NCI-H460 (cell line): ENCODE measurements at places on chromosomes 4 and X.

- DNase-seq, result no peak
These were observed 91.4 kb downstream of the CLNK start for GRCh38 chr4:10593130-10593529.

DNA sequence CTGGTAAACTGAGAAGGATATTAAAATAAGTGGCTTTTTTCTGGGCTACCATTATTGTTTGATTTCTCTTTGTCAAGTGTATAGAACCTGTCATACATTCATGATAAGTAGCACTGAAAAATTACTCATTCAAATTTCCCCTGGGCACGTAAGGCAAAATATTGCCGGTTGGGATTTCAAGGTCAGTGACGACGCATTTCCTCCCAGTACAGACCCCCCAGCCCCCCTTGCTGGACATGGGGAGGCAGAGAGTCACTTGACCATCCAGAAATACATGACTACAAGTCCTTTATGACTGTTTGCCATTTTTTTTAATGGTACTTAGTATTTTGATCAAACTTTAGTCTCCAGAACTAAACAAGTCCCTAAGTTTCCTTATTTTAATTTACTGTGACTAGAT lies 6.8 kb upstream of the MND1 start:
- DNase-seq, result no peak

GRCh38 chrX:10156199-10157031 lies at the start of gene CLCN4:
Gene CLCN4, plus strand, starts transcription at chrX:10156975. Its CDS starts 28,058 bp downstream, at chrX:10185033.
- peak; percentile 33 for DNase-seq

DNA sequence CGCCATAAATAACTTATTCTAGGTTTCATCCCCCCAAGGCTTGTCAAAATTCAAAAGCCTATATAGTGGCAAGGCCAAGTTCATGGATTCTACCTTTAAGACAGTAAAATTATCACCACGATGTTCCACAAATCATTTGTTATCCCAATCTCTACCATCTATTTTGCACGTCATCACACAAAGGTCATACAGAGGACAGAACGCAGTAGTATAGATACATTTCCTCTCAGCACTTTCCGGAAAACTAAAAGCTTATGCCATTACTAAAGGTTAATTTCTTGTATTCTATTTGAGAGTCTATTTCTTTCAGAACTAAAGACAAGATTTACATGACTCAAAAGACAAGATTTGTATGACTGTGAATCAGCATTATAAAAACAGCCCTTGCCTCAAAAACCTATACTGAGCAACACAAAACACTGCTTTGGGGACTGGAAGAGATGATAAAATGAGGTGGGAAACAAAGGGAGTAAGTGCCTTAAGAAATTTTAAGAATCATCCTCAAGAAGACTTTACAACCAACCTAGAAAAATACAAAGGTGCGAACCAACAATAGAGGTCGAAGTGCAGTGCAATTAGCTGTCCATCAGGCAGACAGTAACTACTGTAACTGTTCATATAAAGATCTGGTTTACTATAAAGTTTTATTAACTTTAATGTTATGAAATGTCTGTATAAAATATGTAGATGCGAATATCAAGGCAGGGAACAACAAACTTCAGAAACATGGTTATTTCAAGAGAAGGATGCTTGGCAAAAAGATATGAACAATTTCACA lies 7.6 kb downstream of the UBE2D3 start:
- no peak for DNase-seq

DNA sequence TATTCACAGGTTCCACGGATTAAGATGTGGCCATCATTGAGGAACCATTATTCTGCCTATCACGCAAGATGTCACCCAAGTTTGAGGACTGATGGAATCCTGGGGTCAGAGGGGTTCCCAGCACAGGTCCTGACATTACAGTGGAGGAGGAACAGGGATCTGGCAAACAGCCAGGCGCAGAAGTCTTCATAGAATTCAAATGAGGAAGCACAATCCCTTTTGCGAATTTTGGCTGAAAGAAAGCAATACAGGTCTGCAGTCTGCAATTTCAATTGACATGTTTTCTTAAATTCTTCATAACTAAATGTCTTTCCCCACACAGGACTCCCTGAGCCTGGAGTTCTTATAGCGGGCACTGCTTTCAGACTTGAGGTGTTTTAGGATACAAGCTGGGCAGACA lies 14.5 kb downstream of the DOCK11 start:
- no peak for DNase-seq

- DNase-seq, result no peak
These were observed 22.5 kb downstream of the HNRNPH2 start for GRCh38 chrX:101430457-101431078.

GRCh38 chr4:88619971-88620370 lies 27.7 kb downstream of the HERC3 start:
- no peak for DNase-seq

DNA sequence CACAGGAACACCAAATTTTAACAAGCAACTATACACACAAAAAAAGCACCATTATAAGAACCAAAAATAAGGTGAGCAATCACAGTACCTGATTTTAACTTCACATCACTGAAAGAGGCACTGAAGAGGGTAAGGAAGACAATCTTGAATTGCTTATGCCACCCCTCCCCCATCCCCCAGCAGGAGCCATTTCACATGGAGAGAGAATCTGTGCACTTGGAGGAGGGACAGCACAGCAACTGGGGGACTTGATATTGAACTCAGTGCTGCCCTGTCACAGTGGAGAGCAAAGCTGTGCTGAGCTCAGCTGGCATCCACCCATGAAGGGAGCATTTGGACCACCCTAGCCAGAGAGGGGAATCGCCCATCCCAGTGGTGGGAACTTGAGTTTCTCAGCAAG lies 56.0 kb downstream of the NUDT11 start:
- no peak for DNase-seq

DNA sequence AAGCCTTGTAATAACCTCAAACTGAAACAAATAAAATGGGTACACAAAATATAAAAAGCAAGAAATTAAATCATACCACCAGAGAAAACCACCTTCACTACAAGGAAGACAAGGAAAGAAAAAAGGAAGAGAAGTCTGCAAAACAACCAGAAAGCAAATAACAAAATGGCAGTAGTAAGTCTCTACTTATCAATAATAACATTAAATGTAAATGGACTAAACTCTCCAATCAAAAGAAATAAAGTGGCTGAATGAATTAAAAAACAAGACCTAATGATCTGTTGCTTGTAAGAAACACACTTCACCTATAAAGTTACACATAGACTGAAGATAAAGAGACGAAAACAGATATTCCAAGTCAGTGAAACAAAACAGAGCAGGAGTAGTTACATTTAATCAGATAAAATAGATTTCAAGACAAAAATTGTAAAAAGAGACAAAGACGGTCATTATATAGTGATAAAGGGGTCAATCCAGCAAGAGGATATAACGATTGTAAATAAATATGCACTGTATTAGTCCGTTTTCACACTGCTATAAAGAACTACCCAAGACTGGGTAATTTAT lies 144.1 kb downstream of the MAB21L2 start:
- no peak for DNase-seq

DNA sequence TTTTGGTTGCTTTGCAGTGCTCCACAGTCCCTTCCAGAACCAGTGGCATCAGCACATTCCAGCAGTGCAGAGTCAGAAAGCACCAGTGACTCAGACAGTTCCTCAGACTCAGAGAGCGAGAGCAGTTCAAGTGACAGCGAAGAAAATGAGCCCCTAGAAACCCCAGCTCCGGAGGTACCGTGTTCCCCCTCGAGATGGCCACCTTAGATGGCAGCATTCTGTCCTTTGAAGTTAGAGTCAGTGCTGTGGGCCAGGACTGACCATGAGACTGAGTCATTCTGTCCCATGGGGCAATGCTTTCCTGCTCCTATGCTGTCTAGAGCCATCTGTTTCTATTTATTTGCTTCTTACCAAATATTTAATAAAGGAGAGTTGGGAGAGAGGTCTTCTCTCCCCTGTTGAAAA lies 112.3 kb downstream of the KLHL8 start:
- no peak for DNase-seq

- no peak for DNase-seq
These were observed 327.8 kb upstream of the CXorf51B start for GRCh38 chrX:146481735-146482134.

GRCh38 chr4:1207603-1208265 lies 35.4 kb upstream of the SPON2 start:
- DNase-seq, result no peak

- DNase-seq, result no peak
These were observed 38.6 kb upstream of the APLN start for GRCh38 chrX:129693354-129693753.

DNA sequence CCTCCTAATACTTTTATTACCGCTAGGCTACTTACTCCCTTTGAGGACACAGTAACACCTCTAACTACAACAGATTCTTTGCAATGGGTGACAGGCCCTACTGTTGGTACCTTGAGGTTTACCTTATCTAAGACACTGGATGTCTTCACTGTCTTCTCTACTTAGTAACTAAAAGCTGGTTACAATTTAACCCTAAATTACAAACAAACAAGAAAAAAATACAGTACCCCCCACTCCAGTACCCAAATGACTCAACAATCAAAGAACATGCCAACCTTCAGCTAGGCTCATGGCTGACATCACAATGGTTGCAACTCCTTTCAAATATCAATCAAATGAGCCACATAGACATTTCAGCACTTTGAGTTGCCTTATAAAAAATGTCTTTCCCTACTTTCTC lies 198.0 kb downstream of the GUCY2F start:
- DNase-seq, result no peak

- no peak for DNase-seq
These were observed 10.2 kb upstream of the GLOD5 start for GRCh38 chrX:48751343-48751742.

GRCh38 chr4:81116566-81116965 lies 86.1 kb downstream of the BMP3 start:
- no peak for DNase-seq

GRCh38 chr4:1031956-1032795 lies 20.8 kb downstream of the FGFRL1 start:
- no peak for DNase-seq

- no peak for DNase-seq
These were observed 2.5 kb downstream of the PABPC1L2A start for GRCh38 chrX:73076838-73077237.

DNA sequence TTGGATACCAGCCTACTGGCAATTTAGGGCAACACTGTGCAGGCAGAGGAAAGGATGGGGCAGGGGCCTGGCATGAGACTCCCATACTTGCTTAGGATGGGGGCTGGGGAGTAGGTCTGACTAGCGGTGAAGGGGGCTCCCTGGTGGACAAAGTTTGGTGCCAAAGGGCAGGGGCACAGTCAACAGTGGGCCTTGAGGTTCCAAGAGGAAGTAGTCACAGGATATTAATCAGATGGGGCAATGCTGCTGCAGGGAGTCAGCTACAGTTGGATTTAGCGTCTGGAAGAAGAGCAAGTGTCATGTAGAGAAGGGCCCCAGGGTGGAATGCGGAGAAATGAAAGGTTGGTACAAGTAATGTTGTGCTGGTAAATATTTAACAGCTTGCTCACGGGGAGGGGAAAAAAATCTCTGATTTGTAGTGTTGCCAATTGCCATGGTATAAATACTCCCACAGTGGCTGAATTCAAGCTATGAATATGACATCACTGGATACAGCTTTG lies 139.4 kb downstream of the PJA1 start:
- DNase-seq, result no peak

DNA sequence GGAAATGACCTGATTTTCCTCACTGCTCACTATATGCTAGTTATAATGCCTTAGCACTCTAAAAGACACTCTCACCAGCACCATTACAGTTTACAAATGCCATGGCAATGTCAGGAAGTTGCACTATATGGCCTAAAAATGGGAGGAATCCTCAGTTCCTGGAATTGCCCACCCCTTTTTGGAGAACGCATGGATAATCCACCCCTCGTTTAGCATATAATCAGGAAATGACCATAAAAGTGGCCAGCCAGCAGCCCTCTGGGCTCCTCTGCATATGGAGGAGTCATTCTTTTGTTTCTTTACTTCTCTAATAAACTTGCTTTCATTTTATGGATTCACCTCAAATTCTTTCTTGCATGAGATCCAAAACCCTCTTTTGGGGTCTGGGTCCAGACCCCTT lies 93.0 kb downstream of the UPRT start:
- no peak for DNase-seq

DNA sequence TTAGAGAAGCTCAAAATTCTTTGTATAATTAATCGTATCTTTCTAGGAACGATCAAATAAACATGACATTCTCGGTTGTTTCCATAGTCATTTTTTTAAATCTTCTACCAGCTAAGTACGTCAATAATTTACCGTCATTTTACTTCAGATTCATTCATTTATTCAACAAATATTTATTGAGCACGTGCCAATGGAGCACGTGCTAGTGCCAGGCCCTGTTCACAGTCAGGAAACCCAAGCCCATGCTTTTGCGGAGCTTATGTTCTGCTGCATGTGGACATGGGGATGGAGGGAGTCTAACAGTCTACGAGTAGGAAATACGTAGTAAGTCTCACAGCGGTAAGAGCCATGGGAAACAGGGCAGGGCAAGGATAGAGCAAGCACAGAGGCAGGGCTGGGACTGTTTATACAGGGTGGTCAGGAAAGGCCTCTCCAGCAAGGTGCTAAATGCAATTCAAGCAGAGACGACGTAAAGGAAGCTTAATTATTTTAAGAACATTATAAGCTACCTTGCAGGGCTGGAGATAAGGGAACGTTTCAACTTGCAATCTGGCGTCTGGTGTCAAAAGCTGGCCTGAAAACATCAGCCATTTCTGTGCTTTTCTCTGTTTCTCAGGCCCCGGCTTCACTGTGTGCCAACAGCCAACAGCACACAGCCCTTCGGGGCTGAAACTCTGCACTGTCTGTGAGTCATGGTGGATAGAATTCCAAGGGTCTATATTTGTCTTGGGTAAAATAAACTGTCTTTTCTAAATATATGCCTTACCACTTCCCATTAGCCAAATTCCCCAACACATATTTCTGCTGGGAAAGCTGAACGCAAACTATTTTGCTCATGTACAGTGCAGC lies 517.1 kb upstream of the ZFP42 start:
- DNase-seq, result no peak

DNA sequence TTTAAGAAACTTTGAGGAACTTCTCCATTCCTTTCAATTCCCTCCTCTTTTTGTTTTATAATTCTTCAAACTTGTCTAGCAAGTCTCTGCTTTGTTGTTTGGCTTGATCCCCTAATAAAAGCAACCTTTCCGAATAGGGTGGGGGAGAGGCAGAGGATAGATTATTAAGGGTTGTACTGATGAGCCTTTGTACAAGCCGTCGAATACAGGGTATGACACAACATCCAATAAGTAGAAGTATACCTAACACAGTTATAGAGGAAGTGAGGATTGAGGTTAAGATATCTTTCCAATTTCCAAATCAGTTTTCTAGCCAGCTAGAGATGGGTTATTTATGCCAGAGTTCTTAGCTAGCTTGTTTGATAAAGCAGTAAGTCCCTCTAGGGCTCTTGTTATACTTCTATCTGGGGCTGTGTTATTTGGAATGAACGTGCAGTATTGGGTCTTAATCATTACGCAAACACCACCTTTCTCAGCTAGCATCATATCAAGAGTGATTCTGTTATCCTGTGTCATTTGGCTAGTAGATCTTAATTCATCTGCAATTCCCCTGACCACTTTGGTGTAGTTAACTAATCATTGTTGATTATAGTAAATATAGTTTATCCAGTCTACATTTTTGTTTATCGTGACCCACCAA lies 18.5 kb downstream of the METAP1 start:
- DNase-seq, result no peak

GRCh38 chr4:94595880-94596483 lies 144.2 kb downstream of the PDLIM5 start:
- DNase-seq, result peak; percentile 30

- no peak for DNase-seq
These were observed 67.0 kb downstream of the SLC7A11 start for GRCh38 chr4:138174981-138175794.
